ENCODE measurements at places on chromosomes 11 and 22.

GRCh38 chr11:75383246-75383645 is 16.1 kb upstream of the RPS3 start:
- DNase-seq, result no peak

- DNase-seq, result no peak
Observed at GRCh38 chr11:35419830-35420333, 524 bp upstream of the SLC1A2 start.

- DNase-seq, result no peak
Observed at GRCh38 chr11:98431463-98432359, 589.0 kb upstream of the CNTN5 start.

DNA sequence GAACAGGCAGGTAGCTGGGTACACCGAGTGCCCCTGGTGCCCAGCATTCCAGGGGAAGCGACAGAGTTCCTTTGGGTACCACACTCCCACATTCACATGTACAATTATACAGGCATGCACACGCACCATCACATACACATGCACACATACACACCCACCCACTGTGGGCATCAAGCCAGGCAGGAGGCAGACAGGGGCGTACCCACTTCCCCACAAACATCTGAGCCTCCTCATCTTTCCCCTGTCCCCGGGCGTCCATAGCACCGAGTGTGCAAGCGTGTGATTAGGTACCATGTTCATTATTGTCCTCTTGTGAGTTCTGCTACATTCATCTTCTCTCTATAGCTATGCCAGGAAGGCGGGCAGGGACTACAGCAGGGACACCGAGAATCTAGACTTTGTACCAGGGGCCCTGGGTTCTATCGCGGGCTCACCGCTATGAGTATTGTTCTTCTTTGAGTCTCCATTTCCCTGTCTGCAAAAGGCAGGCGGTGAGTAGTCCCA is 2.1 kb upstream of the CARD10 start:
- DNase-seq, result no peak

DNA sequence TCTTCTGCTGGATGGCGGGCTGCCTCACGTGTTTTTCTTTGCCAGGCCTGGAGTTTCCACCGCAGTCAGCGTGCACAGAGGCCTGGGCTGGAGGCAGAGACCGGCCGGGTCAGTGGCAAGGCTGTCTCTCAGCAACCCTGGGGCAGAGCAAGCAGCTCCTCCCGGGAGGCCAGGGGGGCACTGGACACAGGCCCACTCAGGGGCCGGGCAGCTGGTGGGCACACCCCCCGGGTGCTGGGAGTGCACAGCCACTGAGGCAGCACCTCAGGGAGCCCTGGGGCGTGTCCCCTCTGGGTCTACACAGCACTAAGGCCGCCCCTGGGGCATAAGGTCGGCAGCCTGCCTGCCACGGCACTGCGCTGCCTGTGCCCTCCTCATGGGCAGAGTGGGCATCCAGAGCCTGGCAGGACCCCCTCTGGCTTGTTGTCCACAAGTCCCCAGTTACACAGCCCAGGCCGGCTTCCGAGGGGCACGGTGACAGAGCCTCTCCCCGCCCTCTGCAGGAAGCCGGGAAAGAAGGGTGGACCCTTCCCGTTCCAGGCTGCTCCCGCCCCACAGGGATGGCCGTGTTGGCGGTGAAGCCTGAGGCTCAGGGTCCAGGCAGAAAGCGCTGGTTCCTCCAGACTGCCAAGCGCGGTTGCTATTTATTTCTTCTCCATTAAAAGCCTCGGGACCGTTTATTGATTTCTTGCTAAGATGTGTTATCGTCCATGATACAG is 18.5 kb upstream of the TH start:
- DNase-seq, result no peak

DNA sequence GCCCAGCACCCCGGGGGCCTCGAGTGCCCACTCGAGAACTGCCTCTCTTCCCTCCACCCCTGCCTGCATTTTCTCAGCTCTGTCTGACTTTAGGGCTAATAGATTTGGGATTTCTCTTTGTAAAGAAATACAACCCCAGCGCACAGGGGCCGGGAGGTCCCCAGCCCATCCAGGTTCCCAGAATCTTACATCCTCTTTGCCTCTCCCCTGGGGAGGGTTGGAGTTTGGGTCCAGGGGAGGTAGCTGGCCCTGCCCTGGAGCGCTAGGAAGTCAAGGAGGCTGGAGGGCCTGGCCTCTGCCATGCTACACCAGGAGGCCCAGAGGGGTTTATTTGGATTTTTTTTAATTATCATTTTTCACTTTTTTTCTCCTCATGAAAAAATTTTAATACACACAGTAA is 65.7 kb upstream of the LMO1 start:
- DNase-seq, result no peak

DNA sequence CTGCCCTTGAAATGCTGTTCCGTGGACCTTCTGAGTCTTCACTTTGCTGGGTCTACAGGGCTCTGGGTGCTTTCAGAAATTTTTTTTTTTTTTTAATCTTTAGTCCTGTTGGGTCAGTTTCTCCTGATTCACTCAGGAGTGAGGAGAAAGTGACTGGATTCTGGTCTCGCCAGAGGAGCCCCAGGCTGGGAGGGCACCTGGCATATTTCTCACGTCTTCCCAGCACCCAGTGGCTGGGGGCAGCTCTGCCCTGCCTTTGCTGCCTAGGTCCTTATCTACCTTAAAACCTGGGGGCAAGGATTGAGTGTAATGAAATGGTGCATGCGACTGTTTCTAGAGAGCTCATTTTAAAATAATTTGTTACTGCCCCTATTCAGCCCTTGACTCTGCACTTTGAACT is 23.3 kb downstream of the SAMM50 start:
- DNase-seq, result no peak

All from HL-60 (cell line).